Neural cell (in vitro differentiated cells): ENCODE measurements at places on chromosomes 7 and 10. TPM values are rescaled to one million over a fixed set of nuclear protein-coding genes. Genes with fewer than 3 reads are reported as not detected.

The MEOX2 gene
- polyA plus RNA-seq = not detected in 2 replicates

The JCAD gene
- 1.5 and 2.3 TPM in 2 replicates for polyA plus RNA-seq

The HOXA2 gene
- polyA plus RNA-seq = not detected in 2 replicates

The RET gene
- polyA plus RNA-seq = 1.5 and 1.7 TPM in 2 replicates

The EPHB6 gene
- 14.8 and 25.3 TPM in 2 replicates for polyA plus RNA-seq

The EPDR1 gene
- 0.10 and 1.7 TPM in 2 replicates for polyA plus RNA-seq

The GRK5 gene
- polyA plus RNA-seq = 26.1 and 34.9 TPM in 2 replicates

The PITX3 gene
- not detected in 2 replicates for polyA plus RNA-seq

The NUTM2A gene
- 1.6 and 3.0 TPM in 2 replicates for polyA plus RNA-seq

The LIPA gene
- 20.8 and 28.3 TPM in 2 replicates for polyA plus RNA-seq

The ERVW-1 gene
- polyA plus RNA-seq = not detected in 2 replicates

The GRM3 gene
- 15.9 TPM in 2 replicates for polyA plus RNA-seq

The MSMB gene
- polyA plus RNA-seq = not detected in 2 replicates

The AASS gene
- 9.7 and 12.5 TPM in 2 replicates for polyA plus RNA-seq

The BPGM gene
- 47.5 and 57.4 TPM in 2 replicates for polyA plus RNA-seq

The ASIC3 gene
- 3.3 and 4.4 TPM in 2 replicates for polyA plus RNA-seq

The NME8 gene
- not detected in 2 replicates for polyA plus RNA-seq

The KLF14 gene
- 0.48 TPM in 1 of 2 replicates, not detected in the other for polyA plus RNA-seq

The TMEM184A gene
- polyA plus RNA-seq = 0.12 TPM in 1 of 2 replicates, not detected in the other

The CTBP2 gene
- polyA plus RNA-seq = 59.5 and 67.6 TPM in 2 replicates

The C10orf95 gene
- polyA plus RNA-seq = not detected in 2 replicates

The HOXA1 gene
- not detected in 2 replicates for polyA plus RNA-seq

The WIPF3 gene
- 3.8 and 4.6 TPM in 2 replicates for polyA plus RNA-seq

The ANKRD1 gene
- 0.98 TPM in 1 of 2 replicates, not detected in the other for polyA plus RNA-seq

The LRMDA gene
- polyA plus RNA-seq = 5.6 and 8.4 TPM in 2 replicates

The POLR3A gene
- polyA plus RNA-seq = 12.7 and 15.6 TPM in 2 replicates

The GDF10 gene
- 0.44 and 0.66 TPM in 2 replicates for polyA plus RNA-seq

The C7orf57 gene
- polyA plus RNA-seq = not detected in 2 replicates

The COL13A1 gene
- polyA plus RNA-seq = 4.7 and 4.9 TPM in 2 replicates

The CARD11 gene
- polyA plus RNA-seq = not detected in 2 replicates

The KIF5B gene
- 78.5 and 96.3 TPM in 2 replicates for polyA plus RNA-seq

The EGR2 gene
- 0.46 and 1.7 TPM in 2 replicates for polyA plus RNA-seq

The CRHR2 gene
- 0.15 and 0.42 TPM in 2 replicates for polyA plus RNA-seq

The AGAP5 gene
- 6.5 and 8.2 TPM in 2 replicates for polyA plus RNA-seq

The ASB4 gene
- polyA plus RNA-seq = 0.11 and 0.56 TPM in 2 replicates

The C10orf88 gene
- 23.7 and 25.8 TPM in 2 replicates for polyA plus RNA-seq

The MAT1A gene
- polyA plus RNA-seq = not detected in 2 replicates

The UCMA gene
- not detected in 2 replicates for polyA plus RNA-seq

The AQP1 gene
- 0.72 and 3.2 TPM in 2 replicates for polyA plus RNA-seq

The ACTL6B gene
- polyA plus RNA-seq = 339 and 389 TPM in 2 replicates

The OR13A1 gene
- 0.11 and 0.32 TPM in 2 replicates for polyA plus RNA-seq

The CLRN3 gene
- not detected in 2 replicates for polyA plus RNA-seq

The TAS2R5 gene
- 5.1 and 9.4 TPM in 2 replicates for polyA plus RNA-seq

The GPNMB gene
- polyA plus RNA-seq = not detected in 2 replicates

The SPDYE11 gene
- 0.48 and 0.87 TPM in 2 replicates for polyA plus RNA-seq

The STEAP2 gene
- polyA plus RNA-seq = 4.6 and 5.9 TPM in 2 replicates

The GNGT1 gene
- not detected in 2 replicates for polyA plus RNA-seq

The PLXDC2 gene
- 2.3 and 3.4 TPM in 2 replicates for polyA plus RNA-seq

The TMEM236 gene
- polyA plus RNA-seq = 0.10 TPM in 1 of 2 replicates, not detected in the other

The NOLC1 gene
- polyA plus RNA-seq = 33.4 and 36.0 TPM in 2 replicates

The CYP2C18 gene
- polyA plus RNA-seq = not detected in 2 replicates

The MLXIPL gene
- 1.8 TPM in 1 of 2 replicates, not detected in the other for polyA plus RNA-seq

The ACSM6 gene
- not detected in 2 replicates for polyA plus RNA-seq

The COL28A1 gene
- polyA plus RNA-seq = 1.0 and 1.4 TPM in 2 replicates
